ENCODE measurements at places on chromosomes 6 and 20.

DNA sequence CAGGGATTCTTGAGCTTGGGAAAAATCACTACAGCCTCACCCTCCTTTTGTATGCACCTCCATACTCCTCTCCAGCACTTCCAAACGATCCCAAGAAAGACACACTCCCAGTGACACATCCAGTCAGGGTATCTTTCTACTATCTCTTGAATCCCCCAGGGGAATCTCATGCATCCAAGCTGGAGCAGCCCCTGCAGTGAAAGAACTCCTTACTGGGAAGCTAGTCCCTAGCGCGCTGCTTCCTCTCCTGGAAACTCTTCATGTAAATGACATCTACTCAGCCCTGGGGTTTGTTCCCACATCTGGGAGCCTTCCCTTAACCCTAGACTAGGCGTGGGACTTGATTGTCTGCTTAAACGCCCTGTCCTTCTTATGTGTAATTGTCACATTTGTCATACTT is 329.1 kb upstream of the QKI start:
- DNase-seq: no peak

DNA sequence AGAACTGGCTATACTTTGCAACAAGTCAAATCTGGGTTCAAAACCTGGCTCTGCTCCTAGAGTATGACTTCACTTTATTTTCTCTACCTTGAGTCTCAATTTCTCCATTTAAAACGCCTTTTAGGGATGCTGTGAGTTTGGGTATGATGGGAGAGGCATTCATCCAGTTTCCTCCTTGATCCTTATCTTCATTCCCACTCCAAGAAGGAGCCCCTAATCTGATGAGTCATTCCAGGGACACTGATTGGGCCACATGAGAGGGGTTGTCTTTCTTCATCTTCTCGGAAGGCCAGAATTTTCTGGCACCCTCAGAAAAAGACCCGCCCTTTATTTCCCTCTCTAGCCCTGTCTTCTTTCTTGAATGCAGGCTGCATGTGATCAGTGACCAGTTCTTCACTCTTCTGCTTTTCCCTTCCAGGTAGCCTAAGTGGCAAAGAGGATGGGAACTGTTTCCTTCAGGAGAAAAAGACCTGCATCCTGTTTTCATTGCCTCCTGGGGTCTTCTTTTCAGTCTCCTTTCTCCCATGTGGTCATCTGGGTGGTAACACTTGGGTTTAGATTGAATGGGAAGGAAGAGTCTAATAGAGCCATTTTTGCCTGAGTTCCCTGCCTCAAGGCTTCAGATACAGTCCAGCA is 32.1 kb upstream of the PNRC1 start:
- no peak for DNase-seq

- no peak for DNase-seq
Measured at GRCh38 chr20:37430044-37430443, 84.1 kb downstream of the SRC start.

DNA sequence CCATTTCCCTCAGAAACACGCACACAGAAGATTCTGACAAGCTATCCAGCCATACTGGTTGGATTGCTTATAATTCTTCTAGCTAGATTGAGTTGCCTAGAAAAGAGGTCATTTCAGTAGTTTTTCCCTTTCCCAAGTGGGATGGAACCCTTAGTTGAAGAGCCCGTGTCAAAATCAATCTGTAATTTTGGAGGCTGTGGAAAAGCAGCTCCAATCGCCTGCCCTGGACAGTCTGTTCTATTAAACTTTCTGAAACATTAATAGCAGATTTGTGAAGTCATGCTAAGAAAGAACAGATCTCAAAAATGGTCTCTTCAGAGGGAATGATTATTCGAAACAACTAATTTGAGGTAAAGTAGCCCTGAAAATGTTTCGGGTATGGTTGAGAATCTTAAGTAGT is 29.3 kb downstream of the TMEM200A start:
- no peak for DNase-seq

- peak; percentile 88 for DNase-seq
Measured at GRCh38 chr6:12348530-12349511, 58.7 kb downstream of the EDN1 start.

GRCh38 chr6:148573922-148574321 is 172.9 kb upstream of the UST start:
- no peak for DNase-seq

DNA sequence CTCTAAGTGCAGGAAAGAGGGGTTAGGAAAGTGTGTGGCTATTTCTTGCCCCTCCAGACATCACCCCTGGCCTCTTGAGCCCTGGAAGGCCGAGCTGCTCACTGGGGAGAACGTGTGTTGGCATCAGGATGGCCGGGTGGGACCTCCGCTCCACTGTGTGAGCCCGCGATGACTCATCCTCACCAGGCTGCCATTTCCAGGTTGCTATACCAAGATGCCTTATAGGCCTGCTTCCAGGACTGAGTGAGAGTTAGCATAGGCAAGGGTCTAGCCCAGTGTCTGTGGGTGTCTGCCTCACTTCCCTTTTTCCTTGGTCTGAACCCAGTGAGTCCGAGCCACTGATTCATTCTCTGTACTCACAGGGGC is 105.0 kb downstream of the MRPL14 start:
- peak; percentile 55 for DNase-seq

DNA sequence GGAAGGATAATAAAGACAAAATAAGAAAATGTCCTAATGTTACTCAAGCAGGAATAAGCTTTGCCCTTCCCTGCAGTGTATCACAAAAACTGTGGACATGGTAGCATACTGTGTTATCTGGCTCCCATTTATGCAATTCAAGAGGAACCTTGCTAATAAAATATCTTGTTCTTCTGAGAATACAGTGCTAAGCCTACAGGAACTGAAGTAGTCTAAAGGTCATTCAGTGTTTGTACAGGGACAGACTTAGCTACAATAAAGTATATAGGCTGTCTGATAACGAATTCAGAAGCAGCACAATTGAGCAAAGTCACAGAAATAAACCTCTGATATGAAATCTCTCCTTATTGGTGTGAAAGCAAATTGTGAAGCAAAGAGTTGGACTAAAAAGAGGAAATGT is 59.6 kb upstream of the SDHAF4 start:
- DNase-seq: no peak

DNA sequence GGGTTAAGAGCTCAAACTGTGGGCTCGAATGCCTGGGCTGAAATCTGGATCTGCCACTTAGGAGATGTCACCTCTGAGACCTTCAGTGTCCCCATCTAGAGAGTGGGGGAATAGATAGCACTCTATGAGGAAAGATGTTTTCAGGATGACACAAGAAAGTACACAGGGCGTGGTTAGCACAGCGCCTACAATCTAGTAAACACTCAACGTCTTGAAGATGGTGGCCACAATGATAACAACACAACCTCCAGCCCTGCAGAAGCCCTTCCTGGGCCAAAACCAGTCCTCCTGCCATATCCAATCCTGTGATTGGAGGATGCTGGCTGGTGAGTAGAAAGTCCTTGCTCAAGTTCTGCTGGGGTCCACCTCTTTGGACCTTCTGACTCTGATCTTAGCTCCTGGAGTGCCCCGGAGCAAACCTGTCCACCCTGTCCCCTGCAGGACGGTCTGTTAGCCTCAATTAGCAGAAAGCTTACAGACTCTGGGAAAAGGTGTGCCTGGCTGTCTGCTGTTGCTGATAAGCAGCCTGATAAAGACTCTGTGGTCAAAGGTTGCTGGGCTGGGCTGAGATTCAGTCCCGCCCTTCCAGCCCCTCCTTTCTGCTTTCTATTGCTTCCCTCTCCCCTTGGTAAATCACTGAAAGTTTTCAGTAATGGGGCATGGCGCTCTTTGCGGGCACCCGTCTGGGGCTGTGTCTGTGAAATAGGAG is 8.2 kb downstream of the EDN3 start:
- no peak for DNase-seq

DNA sequence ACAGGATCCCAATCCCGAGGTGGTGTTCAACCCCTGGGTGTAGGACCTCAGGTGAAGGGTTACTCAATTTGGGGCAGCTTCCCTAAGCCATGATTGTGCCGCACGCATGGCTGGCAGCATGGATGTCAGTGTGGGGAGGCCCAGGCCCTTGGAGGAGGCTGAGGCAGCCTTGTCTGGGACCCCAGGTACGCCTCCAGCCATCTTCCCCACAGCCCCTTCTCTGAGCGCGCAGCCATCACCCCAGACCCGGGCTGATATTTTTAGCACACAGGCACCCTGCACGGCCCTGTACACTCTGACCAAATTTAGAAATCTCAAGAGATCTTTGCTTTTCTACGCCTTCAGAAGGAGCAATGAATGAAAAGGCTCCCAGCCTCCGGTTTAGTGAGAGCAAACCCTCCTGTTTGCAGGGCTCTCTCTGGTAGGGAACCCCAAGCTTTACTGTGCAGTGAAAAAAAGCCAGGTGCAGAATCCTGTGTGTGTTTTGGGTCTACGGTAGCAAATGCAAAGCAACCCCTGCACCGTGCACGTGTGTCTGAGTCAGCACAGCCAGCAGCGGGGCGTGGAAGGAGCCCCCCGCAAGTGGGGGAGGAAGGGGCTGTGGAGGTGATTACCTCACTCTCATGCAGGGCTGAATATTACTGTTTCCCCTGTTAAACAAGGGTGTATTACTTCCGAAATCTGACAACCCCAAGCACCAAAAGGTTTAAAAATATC is 44.3 kb downstream of the CTCFL start:
- no peak for DNase-seq

DNA sequence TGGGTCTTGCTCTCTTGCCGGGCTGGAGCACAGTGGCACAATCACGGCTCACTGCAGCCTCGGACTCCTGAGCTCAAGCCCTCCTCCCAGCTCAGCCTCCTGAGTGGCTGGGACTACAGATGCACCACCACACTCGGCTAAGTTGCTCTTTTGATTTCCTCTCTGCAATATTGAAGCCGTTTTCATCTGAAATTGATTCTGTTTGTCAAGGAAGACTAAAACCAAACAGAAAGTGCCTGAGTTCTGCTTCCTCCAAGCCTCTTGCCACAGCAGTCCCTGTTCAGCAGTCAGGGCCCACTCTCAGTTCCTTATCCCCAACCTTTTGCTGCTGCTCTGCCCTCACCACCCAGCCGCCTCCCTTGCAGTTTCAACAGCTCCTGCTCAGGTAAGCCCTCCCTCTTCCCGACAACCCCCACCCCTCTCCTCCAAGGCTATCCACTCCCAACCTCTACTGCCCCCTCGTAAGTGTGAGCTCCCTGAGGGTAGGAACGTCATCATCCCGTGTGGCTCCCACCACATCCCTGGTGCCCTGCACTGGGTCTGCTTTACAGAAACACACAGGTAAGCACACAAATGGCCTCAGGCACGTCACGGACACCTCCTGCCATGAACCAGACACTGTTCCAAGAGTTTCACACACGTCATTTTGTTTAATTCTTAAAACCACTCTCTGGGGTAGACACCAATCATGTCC is 70.7 kb upstream of the TAB2 start:
- DNase-seq: no peak

DNA sequence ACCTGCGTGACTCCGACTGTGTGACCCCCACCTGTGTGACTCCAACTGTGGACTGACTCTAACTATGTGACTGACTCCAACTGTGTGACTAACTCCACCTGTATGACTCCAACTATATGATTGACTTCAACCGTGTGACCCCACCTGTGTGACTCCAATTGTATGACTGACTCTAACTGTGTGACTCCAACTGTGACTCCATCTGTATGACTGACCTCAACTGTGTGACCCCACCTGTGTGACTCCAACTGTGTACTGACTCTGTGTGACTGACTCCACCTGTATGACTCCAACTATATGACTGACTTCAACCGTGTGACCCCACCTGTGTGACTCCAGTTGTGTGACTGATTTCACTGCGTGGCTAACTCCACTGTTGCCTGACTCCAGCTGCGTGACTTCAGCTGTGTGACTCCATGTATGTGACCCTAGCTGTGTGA is 38.6 kb downstream of the SYNJ2 start:
- DNase-seq: no peak

DNA sequence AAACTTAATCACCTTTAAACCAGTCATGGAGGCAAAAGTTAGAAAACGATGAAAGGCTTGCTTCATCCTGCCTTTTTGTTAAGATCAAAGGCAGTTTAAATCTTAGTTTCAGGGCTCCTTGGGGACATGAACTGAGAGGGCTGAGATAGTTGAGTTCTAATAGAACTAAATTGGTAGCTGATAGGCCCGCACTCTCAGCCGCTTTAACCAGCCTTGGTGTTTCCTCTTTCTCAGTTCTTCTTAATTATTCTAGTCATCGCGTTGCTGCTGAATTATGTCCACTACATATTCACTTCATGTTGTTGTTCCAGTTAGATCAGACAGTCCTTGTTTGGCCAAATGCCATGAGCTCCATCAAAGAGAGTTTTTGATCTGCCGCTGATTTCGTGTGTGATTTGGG is 72.5 kb downstream of the ANKS1A start:
- no peak for DNase-seq

DNA sequence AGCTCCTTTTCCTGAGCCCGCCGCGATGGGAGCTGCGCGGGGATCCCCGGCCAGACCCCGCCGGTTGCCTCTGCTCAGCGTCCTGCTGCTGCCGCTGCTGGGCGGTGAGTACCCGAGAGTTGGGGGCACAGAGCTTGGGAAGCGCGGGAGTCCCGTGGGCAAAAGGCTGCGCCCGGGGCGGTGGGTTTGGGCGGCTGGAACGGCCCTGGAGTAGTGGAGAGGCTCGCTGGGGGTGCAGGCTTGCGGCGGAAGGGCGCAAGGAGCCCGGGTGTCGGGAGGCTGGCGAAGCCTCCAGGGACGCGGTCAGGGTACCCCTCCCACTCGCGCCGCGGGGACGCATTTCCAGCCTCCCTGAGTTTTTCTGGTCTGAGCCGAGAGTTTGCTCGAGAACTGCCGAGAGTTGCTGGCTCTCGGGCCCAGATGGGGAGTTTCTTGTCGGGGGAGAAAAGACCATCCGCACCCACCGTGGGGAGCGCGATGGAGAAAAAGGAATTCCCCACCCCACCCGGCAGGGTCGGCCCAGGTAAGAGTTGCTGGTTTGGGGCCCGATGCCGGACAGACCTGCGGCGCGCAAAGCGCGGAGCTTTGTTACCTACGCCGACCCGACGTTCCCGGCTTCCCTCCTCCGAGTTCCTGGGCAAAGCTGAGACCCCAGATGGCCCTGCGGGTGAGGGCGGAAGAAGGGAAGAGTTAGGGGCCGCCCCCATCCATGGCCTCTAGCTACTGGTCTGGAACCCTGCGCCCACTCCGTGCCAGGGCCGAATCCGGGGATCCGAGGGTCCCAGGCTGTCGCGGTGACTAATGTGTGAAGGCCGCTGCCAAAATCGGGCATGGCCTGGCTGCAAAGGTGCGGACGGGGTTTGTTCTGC is 584 bp downstream of the PTK7 start:
- DNase-seq: peak; percentile 45

GRCh38 chr6:142374965-142375733 is 73.3 kb downstream of the ADGRG6 start:
- peak; percentile 93 for DNase-seq

Measured in astrocyte (in vitro differentiated cells and primary cell).